ENCODE measurements at places on chromosomes 6 and 20. TPM values are rescaled to one million over a fixed set of nuclear protein-coding genes. Genes with fewer than 3 reads are reported as not detected.

DNA sequence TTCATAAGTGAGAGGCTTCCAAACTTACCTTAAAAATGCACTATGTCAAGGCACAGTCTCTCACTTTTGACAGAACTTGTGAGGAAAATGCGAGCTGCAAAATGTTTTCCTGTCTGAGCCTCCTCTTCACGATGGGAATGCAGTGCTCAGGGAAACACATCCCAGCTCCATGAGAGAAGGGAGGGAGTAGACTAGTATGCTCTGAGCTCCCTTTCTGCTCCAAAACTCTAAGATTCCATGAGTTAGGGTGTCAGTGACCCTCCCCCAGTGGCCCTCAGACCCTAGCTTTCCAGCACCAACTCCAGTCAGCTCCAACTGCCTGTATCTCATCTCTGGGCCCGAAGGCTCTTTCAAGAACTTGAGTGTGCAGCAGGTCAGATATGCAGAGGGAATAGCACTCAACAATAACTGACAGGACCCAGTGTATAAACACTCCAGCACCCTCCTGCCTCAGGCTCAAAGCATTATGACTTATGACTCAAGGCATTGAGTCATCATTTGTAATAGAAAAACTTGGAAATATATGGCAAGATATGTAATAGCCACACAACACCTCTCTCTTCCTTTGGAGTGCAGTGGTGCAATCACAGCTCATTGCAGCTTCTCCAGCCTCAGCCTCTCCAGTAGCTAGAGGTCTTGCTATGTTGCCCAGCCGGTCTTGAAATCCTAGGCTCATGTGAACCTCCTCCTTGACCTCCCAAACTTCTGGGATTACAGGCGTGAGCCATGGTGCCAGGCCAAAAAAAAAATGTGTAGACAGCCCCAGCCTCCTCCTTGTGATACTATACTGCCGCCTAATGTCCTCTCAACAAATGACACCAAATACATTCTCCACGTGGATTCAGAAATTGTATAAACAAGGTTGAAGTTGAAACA, 16.7 kb upstream of the ENTPD6 start:
- no peak for DNase-seq

DNA sequence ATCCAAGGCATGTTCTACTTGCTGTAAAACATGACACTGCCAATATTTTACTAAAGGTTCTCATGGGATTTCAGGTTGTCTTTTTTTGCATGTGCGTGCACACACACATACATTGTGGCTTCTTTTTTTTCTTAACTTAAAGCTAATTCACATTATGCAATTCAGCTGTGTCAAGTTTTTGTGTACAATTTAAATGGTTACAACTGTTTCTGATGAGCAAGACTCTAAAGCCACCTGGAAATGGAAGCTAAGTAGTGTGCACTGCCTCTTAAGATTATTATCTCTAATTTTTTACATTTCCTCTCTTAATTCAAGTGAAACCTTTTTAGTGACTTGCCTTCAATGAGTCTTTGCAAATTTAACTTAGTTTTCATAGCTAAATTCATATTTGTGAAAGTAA, 75.3 kb downstream of the TULP4 start:
- no peak for DNase-seq

- DNase-seq = no peak
Measured at GRCh38 chr20:32806356-32806755, 13.4 kb upstream of the MAPRE1 start.

DNA sequence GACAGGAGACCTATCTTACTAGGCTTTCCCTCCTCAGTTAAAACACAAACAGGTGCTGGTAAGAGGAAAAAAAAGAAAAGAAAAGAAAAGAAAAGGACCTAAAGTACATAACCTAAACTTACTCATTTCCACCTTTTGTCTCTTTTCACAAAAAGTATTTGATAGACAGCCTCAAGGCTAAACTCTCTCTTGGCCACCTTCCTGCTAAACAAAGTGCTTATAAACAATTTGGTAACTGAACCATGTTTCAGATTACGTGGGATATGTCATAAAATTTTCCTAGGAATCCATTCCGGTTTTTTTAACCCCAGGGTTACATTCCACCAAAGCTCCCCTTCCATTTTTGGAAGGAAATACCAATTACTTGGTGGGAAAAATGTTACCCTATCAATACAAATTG, 109.0 kb downstream of the PRND start:
- no peak for DNase-seq

GRCh38 chr6:5203546-5203945, 57.2 kb downstream of the LYRM4 start:
- DNase-seq = no peak

- no peak for DNase-seq
Measured at GRCh38 chr6:56863366-56863765, 91.5 kb upstream of the BEND6 start.

- no peak for DNase-seq
Measured at GRCh38 chr6:165091121-165091785, 218.2 kb downstream of the C6orf118 start.

DNA sequence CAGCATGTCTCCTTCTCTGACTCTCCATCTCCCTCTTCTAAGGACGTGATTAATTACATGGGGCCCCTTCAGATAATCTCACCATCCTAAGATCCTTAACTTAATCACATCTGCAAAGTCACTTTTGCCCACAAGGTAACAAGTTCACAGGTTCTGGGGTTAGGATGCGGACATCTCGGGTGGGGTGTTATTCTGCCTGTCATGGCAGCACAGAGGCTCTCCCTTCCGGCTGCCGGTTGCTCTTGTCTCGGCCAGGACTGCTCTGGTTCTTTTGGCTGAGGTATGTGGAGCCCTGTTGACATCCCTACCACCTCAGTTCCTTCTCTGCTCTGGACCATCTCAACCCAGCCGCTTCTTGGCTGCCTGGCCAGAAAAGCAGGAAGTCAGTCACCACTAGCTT, 4.2 kb upstream of the CST11 start:
- DNase-seq = no peak

NKX2-2 gene
- not detected for total RNA-seq

RIMS1 gene
- total RNA-seq = not detected

SLC52A3 gene
- not detected for total RNA-seq

SUMO4 gene
- total RNA-seq = 2.7 TPM
